ENCODE measurements at places on chromosomes 3 and 15.

- no peak for DNase-seq
Observed at GRCh38 chr15:53110999-53111398, 320.9 kb upstream of the ONECUT1 start.

GRCh38 chr3:30048431-30048830, 558.0 kb upstream of the TGFBR2 start:
- DNase-seq = no peak

DNA sequence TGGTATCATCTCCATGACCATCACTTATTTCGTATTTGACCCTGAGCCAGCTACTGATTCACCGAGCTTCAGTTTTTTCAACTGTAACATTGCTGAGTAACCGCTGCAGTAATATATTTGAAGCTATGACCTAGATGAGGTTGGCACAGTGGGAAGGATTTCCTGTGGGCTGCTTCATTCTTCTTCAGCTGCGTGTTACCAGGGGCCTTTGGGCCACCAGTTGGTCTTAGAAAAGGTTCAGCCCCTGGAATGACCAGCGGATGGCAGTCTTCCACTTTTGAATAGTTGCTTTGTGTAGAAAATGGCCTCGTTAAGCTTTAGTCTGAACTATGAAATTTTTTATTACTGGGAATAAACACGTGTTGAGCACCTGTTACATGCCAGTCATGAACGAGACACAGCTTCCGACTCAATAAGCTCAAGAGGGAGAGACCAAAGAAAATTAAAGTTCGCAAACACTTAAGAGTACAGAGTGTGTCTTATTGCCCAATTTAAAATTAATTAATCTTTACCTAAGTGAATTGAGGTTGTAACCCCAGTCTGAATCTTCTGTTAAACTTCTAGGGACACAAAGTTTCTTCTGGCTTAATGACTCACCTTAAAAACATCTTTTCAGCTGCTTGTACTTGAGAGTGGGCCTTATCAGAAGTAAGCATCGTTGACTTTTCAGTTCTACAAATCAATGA, 57.6 kb upstream of the NR2E3 start:
- DNase-seq = peak; percentile 65

DNA sequence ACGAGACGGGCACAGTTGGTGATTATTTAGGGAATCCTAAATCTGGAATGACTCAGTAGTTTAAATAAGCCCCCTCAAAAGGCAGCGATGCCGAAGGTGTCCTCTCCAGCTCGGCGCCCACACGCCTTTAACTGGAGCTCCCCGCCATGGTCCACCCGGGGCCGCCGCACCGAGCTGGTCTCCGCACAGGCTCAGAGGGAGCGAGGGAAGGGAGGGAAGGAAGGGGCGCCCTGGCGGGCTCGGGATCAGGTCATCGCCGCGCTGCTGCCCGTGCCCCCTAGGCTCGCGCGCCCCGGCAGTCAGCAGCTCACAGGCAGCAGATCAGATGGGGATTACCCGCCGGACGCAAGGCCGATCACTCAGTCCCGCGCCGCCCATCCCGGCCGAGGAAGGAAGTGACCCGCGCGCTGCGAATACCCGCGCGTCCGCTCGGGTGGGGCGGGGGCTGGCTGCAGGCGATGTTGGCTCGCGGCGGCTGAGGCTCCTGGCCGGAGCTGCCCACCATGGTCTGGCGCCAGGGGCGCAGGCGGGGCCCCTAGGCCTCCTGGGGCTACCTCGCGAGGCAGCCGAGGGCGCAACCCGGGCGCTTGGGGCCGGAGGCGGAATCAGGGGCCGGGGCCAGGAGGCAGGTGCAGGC, 318.0 kb downstream of the FGF12 start:
- DNase-seq = no peak

- no peak for DNase-seq
Observed at GRCh38 chr15:99181545-99181971, 67.8 kb downstream of the TTC23 start.

DNA sequence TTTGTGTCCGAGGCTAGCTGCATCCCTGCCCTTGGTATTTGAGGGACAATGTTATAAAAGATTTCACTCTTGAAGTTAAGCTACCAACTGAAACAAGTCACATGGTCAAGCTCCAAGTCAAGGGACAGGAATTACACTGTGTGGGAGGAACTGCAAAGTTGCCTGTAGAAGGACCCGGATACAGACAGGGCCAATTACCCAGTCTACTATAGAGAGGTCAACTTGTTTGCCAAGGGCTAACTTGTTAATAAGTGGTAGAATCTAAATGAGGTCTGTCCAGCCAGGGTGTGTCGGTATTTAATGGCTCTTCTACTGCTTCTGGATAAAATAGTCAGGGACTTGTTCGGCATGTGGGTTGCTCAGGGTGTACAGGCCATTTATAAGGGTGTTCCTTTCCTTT, 55.7 kb downstream of the PTPRG start:
- no peak for DNase-seq

GRCh38 chr3:104628185-104628789, 738.4 kb upstream of the ALCAM start:
- DNase-seq = peak; percentile 33

DNA sequence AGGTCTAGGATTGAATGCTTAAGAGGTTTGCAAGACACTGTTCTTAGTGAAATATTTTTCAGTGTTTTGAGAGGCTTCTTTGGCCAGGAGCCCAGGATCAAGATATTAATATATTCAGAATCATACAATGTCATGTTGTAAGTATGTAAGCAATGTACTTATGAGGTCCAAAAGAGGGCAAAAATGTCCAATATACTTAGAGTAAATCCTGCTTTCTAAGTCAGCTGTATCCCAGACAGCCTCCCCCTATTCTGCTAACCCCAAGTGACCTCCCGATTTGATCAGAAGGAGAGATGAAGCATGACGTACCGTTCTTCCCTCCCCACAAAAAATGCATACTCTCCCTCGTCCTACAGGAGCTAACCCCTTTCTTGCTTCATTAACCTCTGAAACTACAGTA, 70.9 kb downstream of the CHAC1 start:
- no peak for DNase-seq

GRCh38 chr15:45307230-45307924, 55.3 kb downstream of the SLC28A2 start:
- DNase-seq = peak; percentile 32

DNA sequence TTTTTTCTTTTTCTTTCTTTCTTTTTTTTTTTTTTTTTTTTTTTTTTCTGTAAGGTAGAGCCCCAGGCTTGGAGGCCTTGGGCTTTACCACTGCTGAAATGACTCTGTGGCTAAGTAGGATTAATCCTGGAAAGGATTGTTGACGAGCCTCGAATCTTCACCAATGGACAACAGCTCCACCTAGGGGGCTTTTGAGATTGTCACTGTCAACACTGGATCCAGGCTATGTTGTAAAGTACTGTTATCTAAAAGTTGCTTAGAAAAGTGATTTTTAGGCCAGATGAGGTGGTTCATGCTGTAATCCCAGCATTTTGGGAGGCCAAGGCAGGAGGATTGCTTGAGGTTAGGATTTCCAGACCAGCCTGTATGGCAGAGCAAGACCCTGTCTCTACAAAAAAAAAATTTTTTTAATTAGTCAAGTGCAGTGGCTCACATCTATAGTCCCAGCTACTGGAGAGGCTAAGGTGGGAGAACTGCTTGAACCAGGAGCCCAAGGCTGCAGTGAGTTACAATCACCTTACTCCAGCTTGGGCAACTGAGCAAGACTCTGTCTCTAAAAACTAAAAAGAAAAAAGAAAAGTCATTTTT, 41.6 kb downstream of the KLHL18 start:
- peak; percentile 48 for DNase-seq

- no peak for DNase-seq
Observed at GRCh38 chr3:158368271-158368670, 202.7 kb upstream of the MLF1 start.

GRCh38 chr3:174358252-174358651, 500.9 kb upstream of the NAALADL2 start:
- no peak for DNase-seq

DNA sequence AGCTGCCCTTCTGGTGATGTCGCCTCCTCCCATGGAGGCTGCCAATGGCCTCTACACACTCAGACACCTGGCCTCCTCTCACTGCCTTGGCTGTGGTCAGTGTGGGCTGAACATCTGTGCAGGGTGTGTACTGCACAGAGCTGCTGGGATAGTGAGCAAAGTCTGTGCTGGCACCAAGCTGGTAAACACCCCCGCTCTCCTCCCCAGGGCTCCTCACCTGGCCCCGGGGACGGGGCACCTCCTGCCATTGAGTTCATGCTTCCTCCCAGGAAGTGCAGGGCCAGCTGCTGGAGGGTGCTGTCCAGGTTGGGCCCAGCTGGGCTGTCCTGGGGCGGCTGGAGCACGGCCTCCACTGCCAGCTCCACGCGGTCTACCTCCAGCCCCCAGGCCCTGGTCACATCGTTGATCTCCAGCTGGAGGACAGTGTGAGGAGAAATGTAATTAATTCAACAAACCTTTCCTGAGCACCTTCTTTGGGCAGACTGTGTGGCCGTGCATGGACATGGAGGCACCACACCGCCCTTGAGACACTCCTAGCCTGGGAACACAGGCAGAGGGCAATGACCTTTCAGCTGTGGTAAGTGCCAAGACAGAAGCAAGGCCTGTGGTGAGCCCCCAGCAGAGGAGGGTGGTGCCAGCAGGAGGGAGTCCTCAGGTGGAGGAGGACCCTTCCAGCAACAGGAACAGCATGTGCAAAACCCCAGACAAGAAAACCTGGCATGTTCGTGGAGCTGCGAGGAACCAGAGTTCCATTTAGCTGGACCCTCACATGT, 6.8 kb downstream of the STOML1 start:
- no peak for DNase-seq

GRCh38 chr3:5190147-5190791, 2.8 kb downstream of the EDEM1 start:
- DNase-seq = no peak

- no peak for DNase-seq
Observed at GRCh38 chr3:119625451-119626153, 27.9 kb downstream of the PLA1A start.

- DNase-seq = peak; percentile 13
Observed at GRCh38 chr3:16319307-16319706, 54.3 kb downstream of the OXNAD1 start.

- no peak for DNase-seq
Observed at GRCh38 chr3:119834754-119835370, 53.0 kb downstream of the NR1I2 start.

DNA sequence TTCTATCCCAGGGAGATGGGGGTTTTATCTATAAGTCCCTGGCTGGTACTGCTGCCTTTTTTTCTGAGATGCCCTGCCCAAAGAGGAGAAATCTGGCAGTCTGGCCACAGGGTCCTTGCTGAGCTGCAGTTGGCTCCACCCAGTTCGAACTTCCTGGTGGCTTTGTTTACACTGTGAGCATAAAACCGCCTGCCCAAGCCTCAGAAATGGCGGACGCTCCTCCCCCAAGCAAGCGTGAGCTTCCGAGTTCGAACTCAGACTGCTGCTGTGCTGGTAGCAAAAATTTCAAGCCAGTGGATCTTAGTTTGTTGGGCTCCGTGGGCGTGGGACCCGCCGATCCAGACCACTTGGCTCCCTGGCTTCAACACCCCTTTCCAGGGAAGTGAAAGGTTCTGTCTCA, 126.8 kb upstream of the SUCLG2 start:
- no peak for DNase-seq

- DNase-seq = no peak
Observed at GRCh38 chr3:173501931-173502489, 104.5 kb downstream of the NLGN1 start.

GRCh38 chr15:96119734-96120133, 210.8 kb upstream of the NR2F2 start:
- DNase-seq = no peak

GRCh38 chr3:94904156-94904674, 841.4 kb downstream of the NSUN3 start:
- no peak for DNase-seq

- no peak for DNase-seq
Observed at GRCh38 chr3:56689303-56689702, 6.2 kb upstream of the TASOR start.

DNA sequence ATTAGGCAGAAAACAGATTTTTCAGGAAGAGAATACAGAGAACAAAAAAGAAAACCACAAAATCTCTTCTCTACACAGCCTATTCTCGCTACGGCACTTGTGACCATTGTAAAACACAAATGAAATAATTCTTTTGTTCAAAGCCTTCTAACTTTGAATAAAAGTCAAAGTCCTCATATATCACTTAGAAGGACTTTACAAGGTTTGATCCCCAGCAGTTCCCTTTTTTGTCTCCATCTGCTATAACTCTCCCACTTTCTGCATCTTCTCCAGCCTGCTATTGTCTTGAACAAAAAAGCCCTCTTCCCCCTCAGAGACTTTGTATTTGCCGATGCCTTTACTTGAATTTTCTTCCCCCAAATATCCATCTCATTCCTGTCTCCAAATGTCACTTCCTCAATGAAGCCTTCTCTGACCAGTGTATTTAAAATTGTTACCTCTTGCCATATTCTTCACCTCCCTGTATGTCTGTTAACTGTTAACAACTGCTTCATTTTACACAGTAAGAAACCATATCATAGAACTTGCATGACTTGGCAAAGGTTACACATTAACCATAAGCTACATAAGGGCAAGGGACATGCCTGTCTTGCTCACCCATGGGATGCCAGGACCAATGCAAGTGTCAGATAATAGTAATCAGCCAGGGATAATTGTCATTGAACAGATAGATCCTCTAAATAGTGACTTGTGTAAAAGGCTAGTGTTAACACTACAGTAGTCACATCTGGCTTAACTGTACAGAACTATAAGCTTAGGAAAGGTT, 122.4 kb downstream of the CBLB start:
- DNase-seq = no peak

- DNase-seq = no peak
Observed at GRCh38 chr3:171327441-171328174, 132.6 kb downstream of the TNIK start.

DNA sequence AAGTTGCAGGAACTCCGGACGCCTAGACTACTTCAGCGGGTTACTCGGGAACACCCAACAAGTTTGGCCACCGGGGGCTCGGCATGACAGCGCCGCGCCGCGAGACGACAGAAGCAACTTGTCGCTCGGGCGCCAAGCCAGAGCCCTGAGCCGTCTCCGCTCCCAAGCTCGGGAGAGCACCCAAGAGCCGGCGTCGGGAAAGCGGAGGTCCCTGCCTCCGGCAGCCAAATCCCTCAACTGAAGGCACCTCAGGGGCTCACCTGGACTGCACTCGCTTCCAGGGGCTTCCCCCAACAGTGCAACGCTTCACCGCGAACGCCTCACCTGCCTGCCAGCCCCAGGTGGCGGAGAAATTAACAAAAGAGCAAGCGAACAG, 640 bp downstream of the MB21D2 start:
- DNase-seq = no peak

- peak; percentile 18 for DNase-seq
Observed at GRCh38 chr3:11288786-11289637, 16.8 kb downstream of the ATG7 start.

GRCh38 chr3:60856257-60857046, 394.8 kb downstream of the FHIT start:
- no peak for DNase-seq

- no peak for DNase-seq
Observed at GRCh38 chr3:114816052-114816451, 331.0 kb downstream of the ZBTB20 start.

DNA sequence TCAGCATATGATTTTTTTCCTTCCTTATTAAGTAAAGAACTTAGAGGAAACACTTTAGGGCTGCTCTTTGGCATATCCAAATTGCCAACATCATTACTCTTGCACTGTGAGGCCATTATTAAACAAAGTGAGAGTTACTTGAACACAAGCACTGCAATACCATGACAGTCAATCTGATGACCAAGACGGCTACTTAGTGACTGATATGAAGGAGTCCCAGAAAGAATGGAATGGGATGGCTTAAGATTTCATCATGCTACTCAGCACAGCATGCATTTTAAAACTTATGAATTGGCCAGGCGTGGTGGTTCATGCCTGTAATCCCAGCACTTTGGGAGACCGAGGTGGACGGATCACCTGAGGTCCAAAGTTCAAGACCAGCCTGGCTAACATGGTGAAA, 55.2 kb downstream of the FAM98B start:
- no peak for DNase-seq

- no peak for DNase-seq
Observed at GRCh38 chr3:133984975-133985374, 44.8 kb downstream of the SLCO2A1 start.
